ENCODE measurements at places on chromosomes 7 and 10.
A peak's percentile ranks its signal among the peaks of the same experiment; 100 is the strongest.

DNA sequence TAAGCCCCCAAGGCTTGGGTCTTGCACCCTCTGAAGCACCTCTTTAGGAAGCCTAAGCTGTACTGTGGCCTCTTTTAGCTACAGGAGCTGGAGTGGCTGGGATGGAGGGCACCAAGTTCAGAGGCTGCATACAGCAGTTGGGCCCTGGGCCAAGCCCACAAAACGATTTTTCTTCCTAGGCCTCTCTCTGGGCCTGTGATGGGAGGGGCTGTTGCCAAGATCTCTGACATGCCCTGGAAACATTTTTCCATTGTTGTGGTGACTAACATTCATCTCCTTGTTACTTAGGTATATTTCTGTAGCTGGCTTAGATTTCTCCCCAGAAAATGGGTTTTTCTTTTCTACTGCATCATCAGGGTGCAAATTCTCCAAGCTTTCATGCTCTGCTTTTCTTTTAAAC is 375.7 kb upstream of the NPSR1 start:
- no peak for DNase-seq

DNA sequence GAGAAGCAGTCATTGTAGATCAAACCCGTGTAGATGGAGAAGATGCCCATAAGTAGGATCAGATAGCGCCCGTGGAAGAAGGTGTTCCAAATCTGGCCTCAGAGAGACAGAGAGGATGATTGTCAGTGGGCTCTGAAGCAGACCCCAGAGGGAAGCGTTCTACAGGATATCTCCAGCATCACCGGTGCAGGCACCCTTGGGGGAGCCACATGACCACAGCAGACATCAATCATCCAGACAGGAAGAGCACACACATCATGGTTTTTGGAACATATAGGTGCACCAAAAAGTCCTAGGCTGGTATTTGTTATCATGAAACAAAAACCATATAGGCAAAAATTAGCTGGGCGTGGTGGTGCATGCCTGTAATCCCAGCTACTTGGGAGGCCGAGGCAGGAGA is 44.0 kb upstream of the SVOPL start:
- DNase-seq: no peak

DNA sequence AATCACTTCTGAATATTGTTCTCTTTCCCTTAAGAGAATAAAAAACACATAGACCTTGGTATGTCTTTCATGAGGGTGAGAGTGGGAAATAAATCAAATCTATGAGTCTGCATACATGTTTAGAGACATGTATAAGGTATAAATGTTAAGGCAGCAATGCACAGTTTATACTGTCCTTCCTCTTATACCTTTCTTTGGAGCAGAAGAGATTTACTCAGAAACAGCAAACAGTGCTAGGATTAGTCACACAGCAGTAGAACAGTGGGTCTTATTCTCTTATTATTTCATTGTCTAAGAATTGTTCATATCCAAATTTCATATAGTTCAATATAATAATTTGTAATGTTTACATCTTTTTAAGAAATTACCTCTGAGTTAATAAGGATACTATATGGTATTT is 126.7 kb upstream of the TMEM196 start:
- DNase-seq: no peak

GRCh38 chr10:49610458-49611165 is 502 bp downstream of the SLC18A3 start:
- no peak for DNase-seq

- peak; percentile 90 for DNase-seq
These were observed at the start of gene MICALL2 for GRCh38 chr7:1458683-1459511. TSS of gene MICALL2 (minus strand) at chr7:1459470. CDS start at chr7:1459326, 144 bp downstream.

DNA sequence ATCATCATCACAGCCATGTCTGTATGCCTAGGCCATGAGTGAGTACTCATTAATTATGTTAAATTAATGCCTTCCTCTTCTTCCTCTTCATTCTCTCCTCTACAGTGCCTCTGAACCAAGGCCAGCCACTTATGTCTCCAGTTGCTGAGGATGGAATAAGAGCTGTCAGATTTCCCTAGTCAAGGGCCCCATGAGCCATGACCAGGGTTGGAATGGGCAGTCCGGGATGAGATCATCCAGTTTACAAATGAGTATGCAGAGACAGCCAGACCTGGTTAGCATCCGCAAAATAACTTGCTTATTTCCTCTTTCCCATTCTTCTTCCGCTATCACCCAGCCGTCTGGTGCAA is 342.7 kb downstream of the GRID1 start:
- DNase-seq: no peak

DNA sequence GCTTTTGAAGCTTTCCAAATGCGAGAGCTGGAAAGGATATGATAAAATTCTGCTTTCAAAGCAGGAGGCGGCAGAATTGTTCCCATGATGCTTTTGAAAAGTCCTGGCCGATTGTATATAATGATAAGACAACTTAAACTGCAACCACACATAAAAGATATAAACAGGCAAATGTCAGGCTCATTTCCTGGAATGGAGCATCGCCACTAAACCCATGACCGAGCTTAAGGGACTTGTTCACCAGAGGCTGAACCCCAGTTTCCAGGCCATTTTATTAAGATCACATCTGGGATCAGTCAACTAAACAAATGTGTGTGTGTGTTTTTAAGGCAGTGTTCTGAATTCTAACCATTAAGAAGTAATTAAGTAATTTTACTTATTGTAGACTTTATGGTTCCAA is 131.6 kb downstream of the ITGA8 start:
- no peak for DNase-seq

DNA sequence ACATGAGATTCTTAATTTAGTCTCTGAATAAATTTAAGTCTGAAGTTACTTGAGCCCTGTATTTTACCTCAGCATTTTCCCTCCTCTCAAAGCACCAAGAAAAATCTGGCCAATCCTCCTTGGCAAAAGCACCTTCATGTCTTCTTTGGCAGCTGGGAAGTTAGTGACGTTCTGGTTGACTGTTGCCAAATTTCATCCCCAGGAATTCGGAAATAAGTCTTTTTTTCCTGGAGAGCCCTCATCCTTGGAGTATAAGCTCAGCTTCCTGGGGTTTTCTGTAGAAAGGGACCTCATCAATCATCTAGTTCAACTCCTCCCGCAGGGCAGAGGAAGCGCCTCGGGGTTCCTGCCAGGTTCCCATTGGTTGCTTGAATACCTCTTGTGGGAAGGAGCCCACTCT is 377.6 kb downstream of the PHTF2 start:
- no peak for DNase-seq

- DNase-seq: no peak
These were observed 73.8 kb upstream of the CDK1 start for GRCh38 chr10:60704471-60704870.

- no peak for DNase-seq
These were observed 26.2 kb upstream of the CCSER2 start for GRCh38 chr10:84302223-84302622.

DNA sequence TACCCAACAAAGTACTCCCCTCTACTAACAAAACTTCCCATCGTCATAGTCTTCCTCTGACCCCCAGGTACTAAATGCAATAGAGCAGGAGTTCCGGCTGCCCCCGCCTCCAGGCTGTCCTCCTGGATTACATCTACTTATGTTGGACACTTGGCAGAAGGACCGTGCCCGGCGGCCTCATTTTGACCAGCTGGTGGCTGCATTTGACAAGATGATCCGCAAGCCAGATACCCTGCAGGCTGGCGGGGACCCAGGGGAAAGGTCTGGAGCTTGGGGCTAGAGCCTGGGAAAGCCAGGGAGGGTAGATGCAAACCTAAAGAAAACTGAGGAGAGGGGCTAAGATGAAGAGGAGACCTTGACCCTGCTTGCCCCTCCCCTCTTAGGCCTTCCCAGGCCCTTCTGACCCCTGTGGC is 15.3 kb downstream of the EPHB6 start:
- no peak for DNase-seq

DNA sequence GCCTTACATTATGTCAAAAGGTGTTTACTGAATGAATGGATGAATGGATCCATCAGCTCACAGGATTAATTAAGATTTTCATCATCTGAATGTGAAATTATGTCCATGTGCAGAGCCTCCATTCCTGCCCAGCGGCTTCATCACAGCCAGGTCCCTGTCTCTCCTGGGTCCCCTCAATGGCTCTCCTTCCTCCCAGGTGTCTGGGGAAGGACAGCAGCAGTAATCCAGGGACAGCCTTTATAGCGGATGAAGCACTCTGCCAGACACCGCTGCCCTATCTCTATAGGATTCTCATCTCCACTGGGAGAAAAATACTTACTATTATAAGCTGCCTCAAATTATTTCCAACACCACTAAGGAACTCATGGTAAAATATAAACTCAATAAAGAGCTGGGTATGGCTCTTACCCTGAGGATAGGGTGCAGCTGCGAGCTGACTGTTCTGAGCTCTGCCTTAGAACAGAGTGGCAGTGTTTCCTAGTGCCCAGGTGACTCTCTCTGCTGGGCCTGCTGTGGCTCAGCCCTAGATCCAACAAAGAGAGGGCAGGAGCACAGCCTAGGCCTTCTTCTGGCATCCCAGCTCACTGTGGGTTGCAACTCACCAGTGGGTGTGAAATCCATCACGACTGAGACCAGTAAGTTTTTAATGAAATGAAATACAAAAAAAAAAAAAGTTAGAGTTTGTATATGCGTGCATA is 38.3 kb downstream of the GPRIN2 start:
- DNase-seq: no peak

Data from hepatocyte (in vitro differentiated cells).